ENCODE measurements at places on chromosomes 1 and 21. TPM values are rescaled to one million over a fixed set of nuclear protein-coding genes. Genes with fewer than 3 reads are reported as not detected.

Gene MTR
- total RNA-seq = 22.6 TPM

Gene PPIH
- total RNA-seq = 47.6 TPM

Gene SLC44A5
- total RNA-seq = not detected

Gene CNKSR1
- total RNA-seq = not detected

DNA sequence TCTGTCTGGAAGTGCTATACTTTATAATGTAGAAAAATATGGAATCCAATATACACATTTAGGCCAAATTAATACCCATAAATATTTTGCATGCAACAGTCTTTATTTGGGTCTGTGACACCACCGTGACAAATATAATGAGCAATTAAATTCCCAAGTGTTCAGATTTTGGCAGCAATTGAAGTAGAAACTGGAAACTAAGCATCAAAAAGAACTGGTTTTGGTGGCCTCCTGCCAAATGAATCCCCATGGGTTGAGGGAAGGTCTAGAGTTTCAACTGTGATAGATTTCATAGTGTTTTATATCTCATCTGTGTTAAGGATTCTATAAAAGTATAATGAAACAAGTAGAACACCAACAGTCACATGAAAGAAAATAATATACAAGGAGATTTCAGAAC, 88.4 kb downstream of the DPYD start:
- peak; percentile 85 for DNase-seq

- no peak for DNase-seq
These were observed 8.3 kb downstream of the RAB4A start for GRCh38 chr1:229279242-229279641.

DNA sequence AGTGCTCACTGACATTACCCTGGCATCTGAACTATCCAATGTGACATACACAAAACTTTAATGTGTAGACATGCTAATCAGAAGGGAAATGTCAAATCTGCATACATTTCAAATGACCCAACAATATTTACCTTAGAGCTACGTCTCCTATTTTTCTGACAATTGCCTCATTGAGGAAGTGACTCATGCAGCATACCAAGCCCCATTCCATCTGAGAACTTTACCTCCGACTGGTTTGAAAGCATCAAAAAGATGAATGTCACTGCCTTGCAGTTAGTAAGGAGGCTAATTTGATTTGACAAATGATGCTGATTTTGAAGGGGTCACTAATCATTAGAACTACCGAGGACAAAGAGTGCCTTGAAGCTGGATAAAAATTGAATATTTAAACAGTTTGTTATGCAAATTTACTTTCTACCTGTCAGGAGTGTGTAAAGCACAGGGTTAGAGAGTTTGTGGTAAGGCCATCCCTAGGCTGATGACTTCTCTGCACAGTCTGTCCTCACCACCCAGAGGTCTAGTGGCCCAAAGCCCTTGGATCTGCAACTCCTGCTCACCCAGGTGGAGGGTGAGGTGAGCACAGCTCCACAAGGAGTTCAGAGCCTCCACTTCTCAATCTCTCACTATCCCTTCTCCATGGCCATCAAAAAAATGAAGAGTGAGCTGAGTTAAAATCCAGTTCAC, 500.3 kb upstream of the C1orf87 start:
- DNase-seq = peak; percentile 61

DNA sequence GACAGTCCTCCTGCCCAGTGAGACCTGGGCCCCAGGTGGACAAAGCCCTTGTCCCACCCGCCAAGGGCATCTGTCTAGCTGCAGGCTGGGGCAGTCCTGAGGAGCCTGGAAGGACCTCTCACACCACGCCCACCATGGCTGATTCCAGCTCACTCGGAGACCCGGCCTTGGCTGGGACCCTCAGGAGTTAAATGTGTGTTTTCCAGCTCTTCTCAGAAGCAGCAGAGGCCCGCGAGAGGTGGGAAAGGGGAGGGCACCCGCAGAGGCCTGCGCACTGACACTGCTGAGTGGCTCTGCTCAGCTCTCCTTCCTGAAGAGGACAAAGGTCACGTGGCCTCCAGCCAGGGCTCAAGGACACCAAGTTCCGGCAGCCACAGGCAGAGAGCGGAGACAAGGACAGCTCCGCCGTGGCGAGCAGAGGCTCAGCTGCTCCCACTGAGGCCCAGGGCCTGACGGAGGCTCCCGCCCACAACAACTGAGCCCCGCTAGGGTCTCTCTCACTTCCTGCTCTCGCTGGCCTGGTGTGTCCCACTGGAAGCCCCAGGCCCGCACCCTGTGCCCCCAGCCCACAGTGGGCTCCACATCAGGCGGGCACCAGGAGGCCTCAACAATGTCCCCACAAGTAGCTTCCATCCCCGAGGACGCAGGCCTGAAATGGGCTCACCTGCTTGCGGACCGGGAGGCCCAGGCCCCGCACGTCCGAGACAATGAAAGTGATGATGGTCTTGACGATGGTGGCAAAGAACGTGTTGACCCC, 16.9 kb downstream of the SLC19A1 start:
- no peak for DNase-seq

DNA sequence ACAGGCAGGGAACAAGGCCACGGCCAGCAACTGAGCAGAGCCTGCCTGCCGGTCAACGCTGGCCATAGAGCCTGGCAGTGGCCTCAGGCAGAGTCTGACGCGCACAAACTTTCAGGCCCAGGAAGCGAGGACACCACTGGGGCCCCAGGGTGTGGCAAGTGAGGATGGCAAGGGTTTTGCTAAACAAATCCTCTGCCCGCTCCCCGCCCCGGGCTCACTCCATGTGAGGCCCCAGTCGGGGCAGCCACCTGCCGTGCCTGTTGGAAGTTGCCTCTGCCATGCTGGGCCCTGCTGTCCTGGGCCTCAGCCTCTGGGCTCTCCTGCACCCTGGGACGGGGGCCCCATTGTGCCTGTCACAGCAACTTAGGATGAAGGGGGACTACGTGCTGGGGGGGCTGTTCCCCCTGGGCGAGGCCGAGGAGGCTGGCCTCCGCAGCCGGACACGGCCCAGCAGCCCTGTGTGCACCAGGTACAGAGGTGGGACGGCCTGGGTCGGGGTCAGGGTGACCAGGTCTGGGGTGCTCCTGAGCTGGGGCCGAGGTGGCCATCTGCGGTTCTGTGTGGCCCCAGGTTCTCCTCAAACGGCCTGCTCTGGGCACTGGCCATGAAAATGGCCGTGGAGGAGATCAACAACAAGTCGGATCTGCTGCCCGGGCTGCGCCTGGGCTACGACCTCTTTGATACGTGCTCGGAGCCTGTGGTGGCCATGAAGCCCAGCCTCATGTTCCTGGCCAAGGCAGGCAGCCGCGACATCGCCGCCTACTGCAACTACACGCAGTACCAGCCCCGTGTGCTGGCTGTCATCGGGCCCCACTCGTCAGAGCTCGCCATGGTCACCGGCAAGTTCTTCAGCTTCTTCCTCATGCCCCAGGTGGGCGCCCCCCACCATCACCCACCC, at the start of gene TAS1R3:
Gene TAS1R3, plus strand, starts transcription at position 213 of the 898 bp plus-strand sequence. Its CDS starts 66 bp downstream, at position 279.
- DNase-seq = no peak

Measured in LHCN-M2 (cell line).